Dorsolateral prefrontal cortex (tissue), 122 donors: ENCODE measurements at places on chromosomes 3 and 15. TPM values are rescaled to one million over a fixed set of nuclear protein-coding genes. Genes with fewer than 3 reads are reported as not detected.

Gene PLIN1
- 5.1 TPM for total RNA-seq

Gene STRA6
- total RNA-seq = not detected

Gene LARP6
- total RNA-seq = 69.4 TPM

Gene SH2D7
- not detected for total RNA-seq

Gene DRD3
- not detected for total RNA-seq

Gene MLF1
- total RNA-seq = 16.0 TPM

Gene PRRT3
- total RNA-seq = 41.8 TPM

Gene CPNE9
- total RNA-seq = 28.7 TPM

Gene TMEM202
- total RNA-seq = not detected

Gene GOLGA8S
- 1.6 TPM for total RNA-seq

Gene KLHL40
- not detected for total RNA-seq

Gene SEMA6D
- total RNA-seq = 68.2 TPM
